ENCODE measurements at places on chromosomes 12 and 14.

- DNase-seq: no peak
Measured at GRCh38 chr12:92294676-92295440, 149.2 kb upstream of the BTG1 start.

- DNase-seq: no peak
Measured at GRCh38 chr14:84253326-84253725, 1276.6 kb upstream of the FLRT2 start.

DNA sequence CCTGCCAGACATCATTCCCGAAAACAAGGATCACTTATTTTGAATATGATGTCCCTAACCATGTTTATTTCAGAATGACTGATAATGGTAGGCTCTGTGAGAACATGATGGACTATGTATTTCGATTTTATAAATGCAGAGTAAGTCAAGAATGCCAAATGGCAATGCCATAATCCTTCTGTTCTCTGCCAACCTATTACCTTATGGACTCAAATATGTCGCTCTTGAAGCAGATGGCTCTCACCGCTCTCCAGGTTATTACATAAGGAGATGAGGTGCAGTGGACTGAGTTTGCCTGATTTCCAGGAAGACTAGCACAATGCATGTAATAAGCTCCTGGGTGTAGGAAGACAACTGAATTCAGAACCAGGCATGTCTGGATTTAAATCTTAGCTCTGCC lies 227.2 kb downstream of the BTG1 start:
- DNase-seq: no peak

GRCh38 chr14:30002859-30003258 lies 75.2 kb upstream of the PRKD1 start:
- DNase-seq: no peak

Measured in NCI-H1105 treated with DMSO at 0.1 percent for 48 hours (cell line).